Hepatocyte (in vitro differentiated cells): ENCODE measurements at places on chromosomes 5 and 9.

DNA sequence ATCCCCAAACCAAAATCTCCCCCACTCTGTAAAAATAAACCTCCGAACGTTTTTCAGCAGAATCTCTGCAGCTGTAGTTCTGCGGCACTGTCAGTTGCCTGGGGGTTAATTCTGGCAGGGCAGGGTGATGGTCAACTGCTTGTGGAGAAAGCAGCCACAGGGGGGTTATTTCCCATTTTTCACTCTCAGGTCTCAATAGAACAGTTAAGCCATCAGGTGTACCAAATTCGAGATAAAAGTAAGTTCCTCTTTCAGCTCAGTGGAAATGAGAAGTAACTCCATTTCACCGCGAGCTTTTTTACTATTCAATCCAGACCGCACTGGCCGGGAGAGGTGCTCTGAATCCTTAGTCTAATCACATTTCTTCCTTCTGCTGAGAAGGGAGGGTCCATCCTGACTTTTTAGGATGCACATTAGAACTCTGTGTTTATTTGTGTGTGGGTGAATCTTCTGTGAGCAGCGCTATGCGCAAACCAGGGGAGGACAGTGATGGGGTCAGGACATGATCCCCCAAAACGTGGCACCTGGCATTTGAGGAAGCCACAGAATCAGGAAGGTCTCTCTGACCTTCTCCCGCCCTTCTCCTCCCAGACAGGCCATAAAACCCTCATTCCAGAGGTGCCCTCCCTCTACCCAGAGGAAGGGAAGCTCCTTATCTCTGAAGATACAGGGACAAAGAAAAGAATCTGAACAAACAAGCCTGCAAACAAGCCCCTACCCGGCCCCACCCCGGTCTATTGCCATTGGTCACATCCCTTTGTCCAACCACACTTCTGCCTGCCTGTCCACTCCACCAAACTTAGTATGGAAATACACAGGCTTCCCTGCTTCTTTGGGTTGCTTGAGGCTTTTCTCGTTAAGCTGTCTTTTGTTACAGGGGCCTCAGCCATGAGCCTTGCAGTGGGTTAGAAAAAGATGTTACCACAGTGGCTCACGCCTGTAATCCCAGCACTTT lies 229.0 kb downstream of the ROR2 start:
- DNase-seq: no peak

GRCh38 chr5:172633403-172633970 lies 7.6 kb upstream of the NEURL1B start:
- no peak for DNase-seq

- DNase-seq: no peak
Measured at GRCh38 chr5:89133129-89133528, 250.1 kb upstream of the MEF2C start.

DNA sequence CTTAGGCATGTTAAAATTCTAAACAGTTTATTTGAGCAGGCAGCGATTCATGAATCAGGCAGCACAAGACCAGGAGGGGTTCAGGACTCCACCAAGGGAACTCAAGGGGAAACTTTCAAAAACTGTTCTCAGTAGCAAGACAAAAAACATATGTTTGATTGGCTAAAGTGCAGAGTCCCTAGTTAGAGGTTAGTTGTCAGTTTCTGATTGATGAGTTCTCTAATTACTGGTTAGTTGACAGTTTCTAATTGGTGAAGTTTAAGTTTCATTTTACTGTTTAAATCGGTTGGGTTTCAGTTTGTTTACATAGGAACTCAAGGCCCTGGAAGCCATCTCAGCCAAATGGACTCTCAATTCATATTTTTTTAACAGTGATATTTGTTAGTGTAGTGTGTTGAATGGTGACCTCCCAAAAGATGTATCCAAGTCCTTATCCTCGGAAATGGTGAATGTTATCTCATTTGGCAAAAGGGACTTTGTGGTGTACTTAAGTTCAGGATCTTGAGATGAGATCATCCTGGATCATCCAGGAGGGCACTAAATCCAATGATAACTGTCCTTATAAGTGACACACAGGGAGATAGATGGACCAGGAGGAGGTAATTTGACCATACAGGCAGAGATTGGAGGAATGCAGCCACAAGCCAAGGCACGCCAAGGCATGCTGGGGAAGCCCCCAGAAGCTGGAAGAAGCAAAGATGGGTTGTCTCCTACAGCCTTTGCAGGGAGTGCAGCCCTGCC lies 219.2 kb upstream of the RAI14 start:
- no peak for DNase-seq

GRCh38 chr9:109705515-109705914 lies 74.5 kb upstream of the PALM2AKAP2 start:
- no peak for DNase-seq

DNA sequence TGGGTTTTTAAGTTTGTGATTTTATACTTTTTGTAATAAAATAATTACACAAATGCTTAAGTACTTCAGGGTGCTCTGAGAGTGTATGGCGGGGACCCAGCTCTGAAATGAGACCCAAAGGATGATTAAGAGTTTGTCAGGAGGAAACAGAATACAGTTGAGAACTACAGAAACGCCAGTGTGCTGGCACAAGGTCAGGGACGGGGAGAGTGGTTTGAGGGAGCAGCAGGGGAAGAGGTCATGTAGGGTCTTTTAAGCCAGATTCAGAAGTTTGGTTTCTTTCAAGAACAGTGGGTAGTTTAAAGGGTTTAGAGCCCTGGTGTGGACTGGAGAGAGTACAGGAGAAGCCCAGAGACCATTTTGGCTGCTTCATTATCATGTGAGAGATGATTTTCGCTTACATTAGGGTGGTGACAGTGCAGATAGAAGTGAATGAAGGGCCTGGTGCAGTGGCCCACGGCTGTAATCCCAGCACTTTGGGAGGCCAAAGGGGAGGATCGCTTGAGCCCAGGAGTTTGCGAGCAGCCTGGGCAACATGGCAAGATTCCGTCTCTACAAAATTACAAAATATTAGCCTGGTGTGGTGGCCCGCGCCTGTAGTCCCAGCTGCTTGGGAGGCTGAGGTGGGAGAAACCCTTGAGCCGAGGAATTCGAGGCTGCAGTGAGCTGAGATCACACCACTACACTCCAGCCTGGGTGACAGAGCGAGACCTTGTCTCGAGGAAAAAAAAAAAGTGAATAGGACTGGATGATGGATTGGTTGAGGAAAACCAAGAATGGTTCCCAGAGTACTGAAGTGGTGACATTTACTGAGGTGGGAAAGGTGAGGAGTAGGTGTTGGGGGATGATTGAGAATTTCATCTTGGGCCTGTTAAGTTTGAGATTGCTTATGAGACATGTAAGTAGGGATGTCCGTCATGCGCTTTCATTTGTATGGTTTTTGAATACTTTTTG lies 1.4 kb upstream of the ETF1 start:
- peak; percentile 23 for DNase-seq

DNA sequence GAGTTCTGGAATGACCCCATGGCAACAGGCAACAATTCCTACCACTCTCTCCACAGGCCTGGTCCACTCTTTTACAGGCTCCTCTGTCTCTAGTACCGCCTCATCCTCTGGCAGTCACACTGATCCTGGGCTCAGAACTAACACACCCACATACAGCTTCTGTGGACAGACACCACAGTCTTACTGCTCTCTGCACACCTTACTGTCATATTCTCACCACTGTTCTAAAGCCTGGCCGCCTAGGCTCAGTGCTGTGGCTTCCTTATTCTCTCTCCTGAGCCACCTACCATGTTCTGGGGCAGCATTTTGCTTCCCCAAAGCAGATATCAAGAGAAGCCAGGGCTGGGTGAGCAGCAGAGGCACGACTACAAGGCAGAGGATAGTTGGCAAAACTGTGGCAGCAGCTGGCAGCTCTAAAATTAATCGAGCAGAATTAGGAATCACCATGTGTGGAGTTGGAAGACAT lies 14.8 kb downstream of the REEP5 start:
- DNase-seq: no peak

GRCh38 chr5:136043551-136043950 lies 14.8 kb downstream of the TGFBI start:
- DNase-seq: no peak

DNA sequence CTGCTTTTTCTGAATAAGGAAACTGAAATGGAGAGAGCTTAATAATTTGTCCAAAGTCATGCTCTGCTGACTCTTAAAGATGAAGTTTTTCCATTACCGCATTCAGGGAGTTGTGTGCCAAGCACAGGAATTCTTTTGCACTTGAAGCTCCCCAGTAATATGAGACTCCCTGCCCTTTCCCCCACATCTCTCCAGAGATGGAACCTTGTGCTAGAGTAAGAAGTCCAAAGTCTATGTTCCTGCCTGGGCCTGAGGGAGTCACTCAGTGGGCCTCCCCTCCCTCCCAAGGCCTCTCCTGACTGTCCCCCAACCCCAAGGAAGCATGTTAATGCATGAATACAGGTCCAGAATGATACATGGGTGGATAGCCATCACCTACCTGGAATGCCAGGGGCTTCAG lies 173.3 kb upstream of the SEMA6A start:
- DNase-seq: peak; percentile 49

DNA sequence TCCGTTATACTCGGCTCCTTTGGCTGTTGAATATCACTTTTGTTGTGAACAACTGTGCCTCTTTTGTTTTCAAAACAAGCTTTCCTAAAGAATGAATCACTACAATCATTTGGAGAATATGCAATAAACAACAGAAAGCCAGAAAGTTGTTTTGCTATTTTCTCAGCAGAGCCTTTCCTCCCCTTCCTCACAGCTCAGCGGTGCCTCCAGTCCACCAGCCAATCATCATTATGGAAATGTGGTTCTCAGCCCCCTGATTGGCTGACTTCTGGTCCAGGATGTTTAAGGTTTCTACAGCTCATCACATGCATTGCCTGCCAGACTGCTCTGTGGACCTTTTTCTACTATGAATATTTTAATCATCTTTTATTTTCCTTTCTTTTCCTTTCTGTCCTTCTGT lies 9.1 kb upstream of the ZNF608 start:
- no peak for DNase-seq
